ENCODE measurements at places on chromosomes 2 and 18.

GRCh38 chr2:187294043-187294442 is 154.0 kb downstream of the CALCRL start:
- DNase-seq: no peak

DNA sequence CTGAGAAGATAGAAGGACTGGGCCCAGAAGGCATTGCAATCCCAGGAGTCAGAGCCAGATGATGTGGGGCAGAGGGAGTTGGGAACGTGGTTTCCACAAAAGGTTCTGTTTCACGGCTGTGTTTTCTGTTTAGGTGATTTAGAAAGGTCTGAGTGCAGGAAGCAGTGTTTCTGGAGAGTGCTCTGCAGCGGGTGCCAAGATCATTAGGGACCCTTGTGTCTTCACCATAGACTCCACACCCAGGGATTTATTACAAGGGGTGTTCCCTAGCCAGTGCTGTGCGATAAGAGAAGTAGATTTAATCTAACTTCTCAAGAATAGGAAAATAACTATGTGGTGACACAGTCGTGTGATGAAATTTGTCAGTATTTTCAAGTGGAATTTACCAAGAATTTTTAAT is 221.1 kb upstream of the TPO start:
- no peak for DNase-seq

DNA sequence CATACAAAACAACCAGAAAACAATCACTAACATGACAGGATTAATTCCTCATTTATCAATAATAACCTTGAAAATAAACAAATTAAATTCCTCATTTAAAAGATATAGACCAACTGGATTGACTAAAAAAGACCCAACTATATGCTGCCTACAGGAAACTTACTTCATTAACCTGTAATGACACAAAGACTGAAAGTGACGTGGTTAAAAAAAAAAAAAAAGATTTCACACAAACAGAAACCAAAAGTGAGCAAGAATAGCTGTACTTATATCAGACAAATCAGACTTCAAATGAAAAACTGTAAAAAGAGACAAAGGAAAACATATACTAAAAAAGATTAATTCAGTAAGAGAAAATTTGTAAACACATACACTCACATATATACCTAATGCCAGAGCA is 201.2 kb downstream of the CCDC178 start:
- DNase-seq: no peak

GRCh38 chr2:144240656-144241339 is 279.1 kb downstream of the ZEB2 start:
- no peak for DNase-seq

GRCh38 chr2:33785201-33786106 is 186.4 kb upstream of the FAM98A start:
- no peak for DNase-seq

DNA sequence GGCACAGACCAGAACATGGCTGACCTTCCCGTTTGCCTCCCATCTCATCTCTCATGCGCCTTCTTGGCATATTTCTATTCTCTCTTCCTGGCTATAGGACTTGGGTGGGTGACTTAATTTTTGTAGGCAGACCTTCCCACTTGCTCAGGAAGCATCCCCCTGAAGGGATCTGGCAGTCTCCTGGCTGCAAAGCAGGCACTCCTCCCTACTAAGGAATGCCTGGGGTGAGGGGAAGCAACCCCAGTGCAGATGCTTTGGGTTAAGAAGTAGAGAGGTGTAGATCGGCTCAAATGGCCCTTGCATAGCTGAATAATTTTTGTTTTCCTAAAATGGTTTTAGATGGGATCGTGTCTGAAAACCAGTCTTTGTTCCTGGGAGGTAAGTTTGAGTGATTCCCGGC is 17.6 kb downstream of the MCFD2 start:
- DNase-seq: no peak

DNA sequence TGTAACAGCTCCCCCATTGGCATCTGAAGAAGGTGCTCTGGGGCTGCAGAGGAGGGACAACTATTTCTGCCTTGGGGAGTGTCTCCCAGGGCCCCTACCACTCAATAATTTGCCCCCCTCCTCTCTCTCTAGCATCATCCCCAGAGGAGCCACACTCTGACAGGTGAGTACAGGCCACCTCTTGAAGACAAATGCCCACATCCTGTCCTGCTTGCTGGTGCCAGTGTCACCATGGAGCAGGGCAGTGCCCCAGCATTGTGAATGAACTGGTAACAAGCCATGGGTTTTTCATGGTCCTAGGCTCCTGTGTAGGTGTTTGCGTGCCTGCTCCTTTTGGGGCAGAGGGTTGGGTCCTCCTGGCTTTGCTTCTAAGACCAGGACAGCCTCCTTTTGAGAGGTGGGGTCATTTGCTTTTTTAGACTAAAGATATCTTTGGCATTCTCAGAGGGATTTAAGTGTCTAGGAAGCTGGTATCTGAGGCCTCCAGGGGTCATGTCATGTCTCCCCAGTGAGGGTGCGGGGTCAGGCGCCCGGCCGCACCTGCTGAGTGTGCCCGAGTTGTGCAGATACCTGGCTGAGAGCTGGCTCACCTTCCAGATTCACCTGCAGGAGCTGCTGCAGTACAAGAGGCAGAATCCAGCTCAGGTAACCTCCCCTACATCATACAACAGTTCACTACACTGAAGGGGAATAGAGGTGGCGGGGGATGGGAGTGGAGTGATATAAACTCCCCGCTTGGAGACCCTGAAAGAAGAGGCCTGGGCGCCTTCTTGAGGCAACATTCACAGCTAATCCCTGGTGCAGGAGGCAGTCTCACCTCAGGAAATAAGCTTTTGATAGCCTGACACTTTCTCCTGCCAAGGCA is 1.8 kb downstream of the RETREG2 start:
- DNase-seq: no peak

GRCh38 chr2:77085561-77085960 is 436.6 kb downstream of the LRRTM4 start:
- no peak for DNase-seq

- DNase-seq: no peak
These were observed 1691.8 kb upstream of the SLC39A10 start for GRCh38 chr2:193965263-193965662.

- no peak for DNase-seq
These were observed 906.7 kb downstream of the NRXN1 start for GRCh38 chr2:50125246-50125645.

Measured in uterus (tissue), 4 donors.